Fibroblast of upper back skin (primary cell): ENCODE measurements at places on chromosomes 12 and 14.

DNA sequence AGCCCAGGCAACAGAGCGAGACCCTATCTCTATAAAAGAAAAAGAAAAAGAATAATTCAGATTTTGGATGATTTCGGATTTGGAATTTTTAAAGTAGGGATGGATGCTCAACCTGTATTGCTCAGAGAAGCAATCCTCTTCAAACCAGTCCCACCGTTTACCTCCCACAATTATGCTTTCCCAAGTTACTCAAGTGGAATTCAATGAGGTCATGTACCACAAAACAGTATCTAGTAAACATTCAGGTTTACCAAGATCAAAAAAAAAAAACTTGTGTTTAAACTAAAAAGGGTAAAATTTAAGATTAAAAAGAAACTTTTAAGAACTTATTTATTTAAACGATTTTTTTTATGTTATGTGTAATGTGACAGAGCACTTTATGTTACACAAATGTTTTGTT, 2.5 kb downstream of the KDM5A start:
- no peak for DNase-seq

GRCh38 chr14:77585385-77585784, 31.1 kb downstream of the SPTLC2 start:
- DNase-seq = no peak

GRCh38 chr14:68020493-68020892, 200.9 kb downstream of the RAD51B start:
- DNase-seq = no peak

GRCh38 chr14:88748288-88748687, 44.5 kb downstream of the EML5 start:
- no peak for DNase-seq

- peak; percentile 50 for DNase-seq
These were observed 12.4 kb downstream of the MGST1 start for GRCh38 chr12:16359512-16360491.

GRCh38 chr14:62734831-62735230, 310.4 kb downstream of the KCNH5 start:
- DNase-seq = no peak

DNA sequence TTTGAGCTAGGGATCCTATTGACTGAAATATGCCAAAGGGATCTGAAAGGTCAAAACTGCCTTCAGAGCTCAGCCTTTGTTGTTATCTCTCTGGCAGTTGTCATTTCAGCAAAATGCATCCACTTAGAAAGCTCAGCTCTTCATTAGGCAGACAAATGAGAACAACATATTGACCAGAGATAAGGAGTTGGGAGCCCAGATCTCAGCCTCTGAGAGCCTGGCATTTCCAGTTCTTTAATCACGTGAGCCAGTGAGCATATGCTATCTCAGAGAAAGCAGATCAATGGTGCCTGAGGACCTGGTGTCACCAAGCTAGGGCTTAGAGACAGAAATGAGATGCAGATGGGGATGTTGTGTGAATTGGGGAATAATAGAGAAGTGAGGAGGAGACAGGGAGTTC, 101.1 kb downstream of the DAD1 start:
- no peak for DNase-seq
